ENCODE measurements at places on chromosomes 4 and X. TPM values are rescaled to one million over a fixed set of nuclear protein-coding genes. Genes with fewer than 3 reads are reported as not detected.

SSX3 gene
- not detected for total RNA-seq

PCYT1B gene
- 26.3 TPM for total RNA-seq

FRMD7 gene
- not detected for total RNA-seq

TMEM187 gene
- total RNA-seq: 1.9 TPM

SHOX gene
- not detected for total RNA-seq

CITED1 gene
- 3.1 TPM for total RNA-seq

CXCL5 gene
- not detected for total RNA-seq

PDE5A gene
- 11.9 TPM for total RNA-seq

ATP2B3 gene
- total RNA-seq: 11.6 TPM

HTN3 gene
- not detected for total RNA-seq

PAGE5 gene
- total RNA-seq: not detected

PRDM8 gene
- 34.1 TPM for total RNA-seq

STAP1 gene
- total RNA-seq: not detected

TEX11 gene
- not detected for total RNA-seq

MAGEE2 gene
- total RNA-seq: 5.3 TPM

RS1 gene
- not detected for total RNA-seq

GAGE13 gene
- total RNA-seq: not detected

NHSL2 gene
- 1.3 TPM for total RNA-seq

DOK7 gene
- 0.63 TPM for total RNA-seq

ADRA2C gene
- total RNA-seq: 2.2 TPM

NSDHL gene
- 36.3 TPM for total RNA-seq

AR gene
- total RNA-seq: 0.94 TPM

ZNF330 gene
- total RNA-seq: 21.0 TPM

GAGE12C gene
- total RNA-seq: not detected

PPP2R2C gene
- 60.7 TPM for total RNA-seq

TMPRSS11F gene
- total RNA-seq: not detected

AADAT gene
- total RNA-seq: 32.9 TPM
